ENCODE measurements at places on chromosomes 3 and 15.
A peak's percentile ranks its signal among the peaks of the same experiment; 100 is the strongest.

DNA sequence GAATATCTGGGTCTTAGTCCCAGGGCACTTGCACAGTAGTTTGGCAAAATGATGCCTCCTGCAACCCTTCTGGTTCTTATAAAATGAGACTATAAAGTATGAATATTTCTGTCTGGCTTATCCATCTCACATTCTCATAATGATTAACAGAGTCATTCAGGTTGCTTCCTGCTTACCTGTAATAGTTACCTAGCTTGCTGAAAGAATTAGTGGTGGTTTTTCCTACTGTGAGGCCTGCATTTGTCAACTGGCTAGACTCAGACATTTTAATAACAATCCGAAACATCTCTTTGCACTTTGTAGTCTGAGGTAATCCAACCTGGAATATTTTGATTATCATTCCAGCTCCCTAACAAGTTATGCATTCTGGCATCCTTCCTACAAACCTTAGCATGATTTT is 75.6 kb upstream of the POU1F1 start:
- no peak for DNase-seq

- no peak for DNase-seq
Observed at GRCh38 chr15:50736823-50737222, 28.7 kb downstream of the SPPL2A start.

GRCh38 chr3:37885814-37886213 is 24.1 kb downstream of the CTDSPL start:
- no peak for DNase-seq

DNA sequence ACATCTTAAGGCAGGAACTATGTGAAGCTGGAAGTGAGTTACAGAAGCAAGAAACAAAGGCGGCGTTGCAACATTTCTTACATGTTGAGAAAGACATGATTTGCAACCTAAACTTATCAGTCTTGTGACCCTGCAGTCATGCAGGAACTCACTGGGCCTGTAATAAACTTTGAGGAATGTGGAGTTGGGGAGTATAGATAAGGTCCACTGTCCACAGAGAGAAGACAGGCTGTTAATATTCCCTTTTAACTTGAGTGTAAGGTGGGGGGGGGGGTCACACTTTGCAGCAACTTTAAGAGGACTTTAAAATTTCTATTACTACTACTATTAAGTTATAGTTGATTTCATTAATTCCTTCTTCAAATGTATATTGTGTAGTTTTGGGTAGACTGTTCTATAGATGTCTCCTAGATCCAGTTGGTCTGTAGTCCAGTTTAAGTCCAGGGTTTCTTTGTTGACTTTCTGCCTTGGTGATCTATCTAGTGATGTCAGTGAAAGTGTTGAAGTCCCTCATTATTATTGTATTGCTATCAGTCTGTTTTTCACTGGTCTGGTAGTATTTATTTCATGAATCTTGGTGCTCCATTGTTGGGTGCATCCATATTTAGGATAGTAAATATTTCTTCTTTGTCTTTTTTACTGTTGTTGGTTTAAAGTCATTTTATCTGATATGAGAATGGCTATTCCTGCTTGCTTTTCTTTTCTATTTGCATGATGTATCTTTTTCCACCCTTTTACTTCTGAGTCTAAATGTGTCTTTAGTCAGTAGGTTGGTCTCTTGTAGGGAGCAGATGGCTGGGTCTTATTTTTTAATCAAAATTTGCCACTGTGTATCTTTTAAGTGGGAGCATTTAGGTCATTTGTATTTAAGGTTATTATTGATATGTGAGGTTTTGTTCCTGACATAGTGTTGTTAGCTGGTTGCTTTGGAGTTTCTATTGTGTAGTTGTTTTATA is 15.6 kb upstream of the FAM98B start:
- no peak for DNase-seq

GRCh38 chr3:54647721-54648120 is 280.1 kb downstream of the LRTM1 start:
- DNase-seq, result no peak

DNA sequence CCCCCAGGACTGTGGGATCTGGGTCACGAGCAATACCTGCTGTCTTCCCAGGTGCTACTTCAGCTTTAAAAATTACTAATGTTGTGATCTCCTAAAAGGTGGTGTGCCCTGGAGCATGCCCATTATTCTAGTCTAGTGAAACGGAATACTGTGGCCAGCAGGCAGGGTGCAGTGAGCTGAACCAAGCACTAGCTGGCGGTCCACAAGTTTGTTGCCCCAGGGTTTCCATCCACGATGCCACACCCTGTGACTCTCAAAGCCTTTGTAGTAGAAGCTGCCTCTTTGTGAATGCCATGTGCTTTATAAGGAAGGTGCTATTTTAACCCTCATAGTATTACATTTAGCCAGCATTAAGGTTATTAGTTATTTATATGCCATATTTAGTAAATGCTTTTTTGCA is 49.1 kb downstream of the PXYLP1 start:
- DNase-seq, result no peak

DNA sequence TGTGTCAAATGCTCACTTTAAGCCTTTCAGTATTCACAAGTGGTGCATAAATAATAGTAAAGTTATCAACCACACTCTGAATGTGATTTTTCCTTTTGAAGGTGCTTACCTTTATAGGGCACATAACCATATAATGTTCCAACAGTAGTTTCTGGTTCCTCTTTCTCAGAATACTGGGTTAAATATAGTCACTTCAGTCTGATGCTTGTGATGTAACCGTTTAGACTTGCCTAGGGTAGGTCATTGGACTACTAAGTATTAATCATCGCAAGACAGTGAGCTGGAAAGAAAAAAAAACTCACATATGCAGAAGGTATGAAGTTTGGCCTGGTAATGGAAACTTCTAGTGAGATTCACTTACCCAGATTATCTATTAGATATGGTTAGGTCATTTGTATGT is 1.9 kb downstream of the KBTBD8 start:
- no peak for DNase-seq

- no peak for DNase-seq
Observed at GRCh38 chr3:180332608-180333007, 269.4 kb upstream of the TTC14 start.

DNA sequence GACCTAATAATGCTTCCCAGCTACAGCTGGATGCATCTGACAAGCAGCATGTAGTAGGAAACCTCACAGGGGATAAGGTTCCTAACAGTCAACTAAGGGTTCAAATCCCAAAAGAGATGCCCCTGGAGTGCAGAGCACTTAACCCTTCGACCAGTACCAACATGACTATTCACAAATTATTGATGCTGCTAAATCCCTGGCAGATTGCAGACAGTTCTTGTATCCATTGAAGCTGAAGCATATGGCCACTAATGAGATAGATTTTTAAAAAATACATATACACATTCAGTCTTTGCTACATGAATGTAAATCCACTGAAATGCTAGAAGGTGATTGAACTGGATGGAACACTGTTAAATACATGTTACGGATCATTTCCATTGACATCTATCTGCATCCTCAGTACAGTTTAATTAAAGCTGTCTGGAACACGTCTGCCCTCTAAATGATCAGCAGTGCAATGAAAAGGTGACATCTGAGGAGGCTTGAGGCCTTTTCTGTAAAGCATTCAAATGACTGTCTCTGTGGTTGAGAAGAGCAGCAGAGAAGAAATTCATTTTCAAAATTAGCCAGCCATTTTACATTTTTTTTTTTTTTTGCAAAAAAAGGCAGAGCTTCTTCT is 19.5 kb upstream of the NANOGP8 start:
- DNase-seq, result no peak

GRCh38 chr15:90343302-90343790 is 8.7 kb upstream of the ZNF774 start:
- DNase-seq, result no peak

DNA sequence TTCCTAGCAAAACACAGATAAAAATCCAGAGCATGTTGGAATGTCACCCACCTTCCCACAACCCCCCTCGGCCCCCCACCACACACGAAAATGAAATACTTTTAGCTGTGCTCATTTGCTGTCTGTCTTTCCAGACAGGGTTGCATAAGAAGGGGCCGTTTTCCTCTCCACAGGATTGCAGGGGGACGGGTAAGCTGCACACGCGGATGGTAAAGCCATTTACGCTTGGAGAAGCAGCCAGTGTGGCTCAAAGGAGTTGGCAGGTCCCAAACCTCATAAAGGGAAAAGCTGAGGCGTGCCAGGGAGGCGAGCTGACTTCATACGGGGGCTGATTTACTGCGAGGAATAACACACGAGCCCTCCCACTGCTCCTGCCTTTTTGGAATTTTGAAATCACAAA is 47.4 kb upstream of the ITGA11 start:
- DNase-seq, result no peak

DNA sequence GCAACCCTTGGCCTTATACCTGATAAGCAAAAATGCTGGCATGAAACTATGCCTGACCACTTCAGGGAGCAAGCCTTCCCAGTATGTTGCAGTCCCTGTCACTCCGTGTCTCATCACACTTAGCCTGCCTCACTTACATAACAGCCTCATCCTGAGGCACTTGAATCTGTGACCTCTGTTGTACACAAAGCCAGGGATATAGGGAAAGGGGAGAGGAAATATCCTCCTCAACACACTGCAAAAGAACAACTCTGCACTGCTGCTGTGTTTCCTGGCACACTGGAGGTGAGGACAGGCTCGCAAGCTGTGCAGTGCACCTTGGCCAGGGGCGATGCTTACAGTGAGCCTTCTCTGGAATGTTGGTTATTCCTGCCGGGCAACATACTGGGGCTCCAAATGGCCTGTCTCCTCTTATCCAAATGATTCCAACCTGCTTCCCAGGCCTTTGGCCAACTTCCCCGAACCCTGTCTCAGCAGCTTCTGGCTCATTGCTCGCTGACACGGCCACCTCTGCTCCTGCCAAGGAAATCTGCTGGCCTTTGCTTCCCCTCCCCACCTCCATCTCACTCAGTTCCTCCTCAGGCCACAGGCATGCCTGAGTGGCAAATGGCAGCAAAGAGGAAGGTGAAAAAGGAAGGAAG is 109.2 kb downstream of the CD47 start:
- DNase-seq, result no peak

GRCh38 chr3:168331756-168332155 is 236.0 kb upstream of the GOLIM4 start:
- DNase-seq, result no peak

DNA sequence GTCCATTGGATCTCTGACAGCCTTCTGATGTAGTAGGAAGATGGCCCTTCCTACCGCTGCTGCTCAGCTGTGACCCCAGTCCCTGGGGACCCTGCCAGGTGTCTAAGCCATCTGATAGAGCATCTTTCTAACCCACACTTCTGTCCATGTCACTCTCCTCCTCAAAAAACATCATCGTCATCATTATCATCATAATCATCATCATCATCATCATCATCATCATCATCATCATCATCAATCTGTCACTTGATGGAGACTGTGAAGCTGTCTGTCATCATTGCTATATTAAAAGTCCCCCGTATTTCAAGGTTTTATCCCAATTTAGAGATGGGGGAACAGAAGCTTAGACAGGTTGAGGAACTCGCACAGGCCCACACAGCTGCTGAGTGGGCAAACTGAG is 75.1 kb upstream of the SLC6A11 start:
- no peak for DNase-seq

DNA sequence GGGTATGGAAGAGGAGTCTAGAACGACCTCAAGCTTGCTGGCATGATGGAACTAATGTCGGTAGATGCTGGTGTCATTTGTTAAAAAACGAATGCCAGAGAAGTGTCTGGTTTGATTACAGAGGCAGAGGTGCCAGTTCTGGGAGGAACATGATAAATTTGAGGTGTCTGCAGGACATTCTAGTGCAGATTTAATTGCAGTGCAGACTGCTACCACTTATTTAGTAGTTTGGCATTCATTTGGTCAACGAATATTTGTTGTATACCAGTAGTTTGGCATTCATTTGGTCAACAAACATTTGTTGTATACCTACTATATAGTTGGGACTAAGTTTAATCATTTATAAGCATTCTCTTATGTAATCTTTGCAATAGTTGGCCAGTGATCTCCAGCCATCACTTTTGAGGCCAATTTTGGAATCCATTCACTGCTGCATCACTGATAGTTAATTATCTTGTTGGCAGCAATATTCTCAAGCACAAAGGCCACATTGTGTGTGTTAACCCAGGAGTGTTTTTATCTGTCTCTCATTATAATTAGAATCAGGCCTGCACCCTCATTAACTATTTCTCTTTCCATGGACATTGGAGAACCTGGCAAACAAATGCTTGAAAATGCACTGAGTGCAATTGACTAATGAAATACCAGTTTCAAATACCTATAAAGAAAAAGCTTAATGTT is 19.5 kb upstream of the TGFBR2 start:
- DNase-seq, result no peak

- DNase-seq, result no peak
Observed at GRCh38 chr3:39187372-39188155, 4.8 kb downstream of the XIRP1 start.

- peak; percentile 33 for DNase-seq
Observed at GRCh38 chr3:150761831-150762661, 923 bp downstream of the SIAH2 start.

- DNase-seq, result no peak
Observed at GRCh38 chr3:48826451-48826850, 21.2 kb downstream of the PRKAR2A start.

GRCh38 chr15:25182098-25182478 is 227.3 kb downstream of the SNRPN start:
- no peak for DNase-seq

GRCh38 chr3:64859625-64860535 is 172.1 kb upstream of the ADAMTS9 start:
- no peak for DNase-seq

DNA sequence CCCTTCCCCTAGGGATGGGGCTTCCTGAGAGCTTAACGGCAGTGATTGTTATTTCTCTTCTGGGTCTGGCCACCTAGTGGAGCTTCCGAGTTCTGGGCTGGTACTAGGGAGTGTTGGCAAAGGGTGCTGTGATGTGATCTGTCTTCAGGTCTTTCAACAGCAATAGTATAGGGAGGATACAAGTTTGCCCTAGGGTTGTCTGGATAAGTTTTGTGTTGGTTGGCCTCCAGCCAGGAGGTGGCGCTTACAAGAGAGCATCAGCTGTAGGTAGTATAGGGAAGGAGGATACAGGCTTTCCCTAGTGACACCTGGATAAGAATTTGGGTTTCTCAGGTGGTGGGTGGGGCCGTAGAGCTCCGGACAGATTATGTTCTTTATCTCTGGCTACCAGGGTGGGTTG is 19.2 kb upstream of the CPOX start:
- DNase-seq, result no peak

DNA sequence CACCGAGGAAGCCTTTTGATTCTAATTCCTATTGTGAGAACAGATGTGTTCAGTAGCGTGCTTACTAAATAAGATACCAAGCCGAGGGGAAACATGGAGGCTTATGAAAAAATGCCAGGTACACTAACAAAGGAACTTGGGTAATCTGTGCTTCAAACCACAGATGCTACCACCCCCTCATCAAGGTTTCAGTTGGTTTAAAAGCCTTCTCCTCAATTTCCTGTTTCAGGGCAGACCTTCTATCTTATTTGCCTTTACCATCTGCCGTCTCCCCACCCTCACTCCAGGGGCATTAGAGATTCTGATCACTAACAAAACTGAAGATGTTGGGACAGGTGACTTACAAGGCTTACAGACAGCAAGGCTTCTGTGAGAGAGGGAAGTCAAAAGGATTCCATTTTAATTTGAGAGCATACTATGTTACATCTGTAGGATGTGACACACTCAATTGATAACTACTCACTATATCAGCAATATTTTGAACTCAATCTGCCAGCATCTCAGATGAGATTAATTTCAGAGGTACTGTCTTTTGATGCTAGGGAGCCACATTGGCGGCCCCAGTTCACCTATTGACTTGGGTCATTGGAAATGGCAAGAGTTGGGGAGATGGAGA is 60.6 kb upstream of the PLCL2 start:
- DNase-seq, result no peak

- no peak for DNase-seq
Observed at GRCh38 chr15:55253580-55253979, 36.0 kb downstream of the RAB27A start.

- DNase-seq, result no peak
Observed at GRCh38 chr3:22691407-22691806, 511.7 kb upstream of the UBE2E2 start.

All from NCI-H774 (cell line).